Activated T-helper 1 cell treated with anti-CD3 and anti-CD28 coated beads, Interleukin-12 subunit alpha, Interleukin-12 subunit beta, Interleukin-2, Interleukin-4 antibody, amounts not matched to agents 30 ng/mL and 10 ng/mL and 1 ng/mL, durations not matched to agents 14 hours and 24 hours and 36 hours (primary cell): ENCODE measurements at places on chromosomes 5 and 9. TPM values are rescaled to one million over a fixed set of nuclear protein-coding genes. Genes with fewer than 3 reads are reported as not detected.

Gene PTGES
- total RNA-seq = 0.16 TPM in 1 of 2 replicates, not detected in the other

GRCh38 chr5:73387149-73387591, 61.4 kb downstream of the FOXD1 start:
- DNase-seq = no peak
- no peak overlapping the region for H3K27ac ChIP-seq
- H3K36me3 ChIP-seq = peaks cover 14% of the 10 kb centered on the region

GRCh38 chr5:7541898-7542297, 146.0 kb downstream of the ADCY2 start:
- no peak for DNase-seq
- H3K27me3 ChIP-seq = no peaks in the 10 kb centered on the region
- H3K27ac ChIP-seq = no peak overlapping the region
- no peak overlapping the region for H3K4me3 ChIP-seq
- no peaks in the 10 kb centered on the region for H3K36me3 ChIP-seq
- no peaks in the 10 kb centered on the region for H3K4me1 ChIP-seq

Gene GABRA1
- total RNA-seq = not detected in 2 replicates

GRCh38 chr5:34501016-34501415, 155.1 kb upstream of the RAI14 start:
- H3K27ac ChIP-seq = no peak overlapping the region
- peaks cover 14% of the 10 kb centered on the region for H3K4me1 ChIP-seq
- H3K27me3 ChIP-seq = peaks cover 5% of the 10 kb centered on the region
- no peak for DNase-seq
- H3K4me3 ChIP-seq = no peak overlapping the region

GRCh38 chr5:177023303-177023664, 788 bp downstream of the ZNF346 start:
- H3K4me1 ChIP-seq = peaks cover 37% of the 10 kb centered on the region
- H3K27ac ChIP-seq = peak overlapping the region; percentile 94
- peak; percentile 1 for DNase-seq
- H3K4me3 ChIP-seq = peak overlapping the region; percentile 98
- H3K27me3 ChIP-seq = no peaks in the 10 kb centered on the region

Gene HAUS6
- total RNA-seq = 31.8 and 31.9 TPM in 2 replicates

- DNase-seq = no peak
- H3K27ac ChIP-seq = no peak overlapping the region
- H3K4me3 ChIP-seq = no peak overlapping the region
- H3K27me3 ChIP-seq = peaks cover 2% of the 10 kb centered on the region
- no peaks in the 10 kb centered on the region for H3K36me3 ChIP-seq
These were observed 13.1 kb downstream of the PAPPA start for GRCh38 chr9:116166713-116167112.

DNA sequence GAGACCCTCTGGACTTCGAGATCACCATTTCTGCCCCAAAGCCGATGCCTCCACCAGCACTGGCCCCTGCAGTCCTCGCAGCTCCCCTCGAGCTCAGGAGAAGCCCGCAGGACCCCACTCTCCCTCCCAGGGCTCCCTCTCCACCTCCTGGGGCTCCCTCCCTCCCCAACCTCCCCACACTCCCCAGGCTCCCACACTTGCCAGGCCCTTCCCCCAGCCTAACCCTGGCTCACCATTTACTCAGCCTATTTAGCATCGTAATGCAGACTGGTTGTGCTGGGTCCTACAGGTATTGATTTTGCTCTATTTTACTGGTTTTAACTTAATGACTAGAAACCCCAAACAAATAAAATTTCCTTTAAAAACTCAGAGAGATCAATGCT, 23.7 kb upstream of the TMEM250 start:
- DNase-seq = no peak
- no peaks in the 10 kb centered on the region for H3K36me3 ChIP-seq
- no peaks in the 10 kb centered on the region for H3K4me1 ChIP-seq

DNA sequence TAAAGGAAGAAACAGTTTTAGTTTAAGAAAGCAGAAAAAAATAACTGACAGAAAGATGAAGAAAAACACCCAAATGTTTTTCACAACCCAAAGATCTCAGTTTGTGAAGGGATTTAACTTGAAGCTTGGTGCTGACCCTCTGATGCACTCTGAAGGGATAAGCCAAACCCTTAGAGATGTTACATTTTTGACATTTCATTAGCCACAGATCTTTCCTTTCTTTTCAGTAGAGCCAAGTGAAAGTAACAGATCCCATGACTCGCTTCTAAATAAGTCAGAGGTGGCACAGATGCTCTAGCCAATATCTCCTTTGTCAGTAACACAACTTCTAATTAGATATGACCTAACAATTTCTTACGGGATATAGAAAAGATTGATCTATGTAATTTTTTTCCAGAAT, 394.5 kb upstream of the EDIL3 start:
- H3K4me3 ChIP-seq = no peak overlapping the region
- DNase-seq = no peak
- H3K4me1 ChIP-seq = no peaks in the 10 kb centered on the region
- H3K36me3 ChIP-seq = no peaks in the 10 kb centered on the region

Gene TRIM7
- 1.5 and 1.8 TPM in 2 replicates for total RNA-seq

DNA sequence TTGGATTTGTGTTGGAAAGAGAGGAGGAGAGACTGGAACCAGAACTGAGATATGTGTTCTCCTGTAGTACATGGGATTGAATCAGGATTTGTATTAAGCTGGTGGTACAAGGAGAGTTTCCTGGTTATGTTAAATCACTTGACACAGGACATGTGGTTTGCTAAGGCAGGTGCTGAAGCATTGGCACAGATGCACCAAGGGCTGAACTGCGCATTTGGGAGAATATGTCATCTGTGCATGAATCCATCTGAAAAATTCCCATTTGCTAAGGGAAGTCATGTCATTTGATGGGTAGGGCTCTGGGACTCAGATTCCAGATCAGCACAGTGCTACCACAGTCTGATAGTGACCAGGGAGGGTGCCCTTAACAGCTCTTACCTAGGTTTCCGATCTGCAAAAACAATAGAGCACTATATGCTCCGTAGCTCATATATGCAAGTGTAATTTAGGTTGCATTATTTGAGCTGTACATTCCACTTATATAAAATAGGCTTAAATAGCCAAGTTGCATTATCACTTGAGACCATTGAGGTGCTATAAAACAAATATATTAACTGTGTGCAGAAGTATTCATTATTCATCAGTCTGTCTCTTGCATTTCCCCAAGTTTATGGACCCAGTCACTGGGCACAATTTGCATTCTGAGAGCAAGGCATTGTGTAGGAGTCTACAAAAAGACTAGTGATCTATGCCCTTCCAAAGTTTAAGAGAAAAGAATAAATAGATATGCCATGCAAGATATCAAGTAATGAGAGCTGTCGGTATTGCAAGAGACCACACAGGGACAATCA, 55.2 kb downstream of the ADAMTS16 start:
- H3K4me3 ChIP-seq = no peak overlapping the region
- no peak overlapping the region for H3K27ac ChIP-seq
- no peaks in the 10 kb centered on the region for H3K36me3 ChIP-seq
- H3K4me1 ChIP-seq = no peaks in the 10 kb centered on the region
- H3K27me3 ChIP-seq = no peaks in the 10 kb centered on the region
- DNase-seq = no peak

Gene PTGDS
- 0.36 TPM in 1 of 2 replicates, not detected in the other for total RNA-seq

DNA sequence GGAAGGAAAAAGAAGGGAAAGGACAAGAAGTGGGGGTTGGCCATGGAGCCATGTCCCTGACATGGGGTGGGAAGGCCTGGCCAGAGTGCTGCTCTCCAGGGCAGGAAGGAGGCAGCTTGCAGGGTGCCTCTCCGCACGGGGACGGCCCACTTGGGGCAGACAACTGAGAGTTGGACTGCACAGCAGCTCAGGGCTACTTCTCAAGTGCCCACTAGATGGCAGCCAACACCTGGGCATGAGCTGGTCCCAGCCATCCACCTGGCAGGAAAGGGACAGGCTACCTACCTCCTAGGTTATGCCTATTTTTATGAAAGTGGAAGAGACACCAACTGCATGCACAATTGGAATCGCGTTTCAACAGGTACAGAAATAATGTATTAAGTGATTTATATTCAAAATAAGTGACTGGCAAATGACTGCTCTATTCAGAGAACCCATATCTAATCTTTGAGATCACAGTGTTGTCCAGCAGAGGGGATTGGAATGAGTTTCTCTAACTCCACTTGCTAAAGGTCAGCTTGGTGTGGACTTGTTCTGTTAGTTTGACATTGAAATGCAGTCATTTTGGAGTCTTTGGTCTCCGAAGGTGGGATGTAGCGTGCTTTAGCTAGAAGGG, 113.4 kb downstream of the SYK start:
- no peak overlapping the region for H3K27ac ChIP-seq
- peak; percentile 59 for DNase-seq
- H3K4me3 ChIP-seq = no peak overlapping the region
- peaks cover 10% of the 10 kb centered on the region for H3K4me1 ChIP-seq
- no peaks in the 10 kb centered on the region for H3K36me3 ChIP-seq

DNA sequence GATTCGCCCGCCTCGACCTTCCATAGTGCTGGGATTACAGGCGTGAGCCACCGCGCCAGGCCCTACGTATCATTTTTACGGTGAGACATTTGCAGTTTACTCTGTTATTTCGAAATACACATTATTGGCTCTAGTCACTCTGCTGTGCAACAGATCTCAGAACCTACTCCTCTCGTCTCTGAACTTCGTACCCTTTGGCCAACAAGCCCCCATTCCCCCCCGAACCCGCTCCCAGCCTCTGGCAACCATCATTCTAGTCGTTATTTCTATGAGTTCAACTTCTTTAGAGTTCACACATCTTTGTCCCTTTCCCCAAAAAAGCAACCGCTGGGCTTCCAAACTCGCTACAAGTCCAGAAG, 735 bp downstream of the PTGR1 start:
- DNase-seq = no peak
- H3K36me3 ChIP-seq = no peaks in the 10 kb centered on the region
- H3K4me3 ChIP-seq = peak overlapping the region; percentile 83
- H3K27me3 ChIP-seq = peaks cover 34% of the 10 kb centered on the region

DNA sequence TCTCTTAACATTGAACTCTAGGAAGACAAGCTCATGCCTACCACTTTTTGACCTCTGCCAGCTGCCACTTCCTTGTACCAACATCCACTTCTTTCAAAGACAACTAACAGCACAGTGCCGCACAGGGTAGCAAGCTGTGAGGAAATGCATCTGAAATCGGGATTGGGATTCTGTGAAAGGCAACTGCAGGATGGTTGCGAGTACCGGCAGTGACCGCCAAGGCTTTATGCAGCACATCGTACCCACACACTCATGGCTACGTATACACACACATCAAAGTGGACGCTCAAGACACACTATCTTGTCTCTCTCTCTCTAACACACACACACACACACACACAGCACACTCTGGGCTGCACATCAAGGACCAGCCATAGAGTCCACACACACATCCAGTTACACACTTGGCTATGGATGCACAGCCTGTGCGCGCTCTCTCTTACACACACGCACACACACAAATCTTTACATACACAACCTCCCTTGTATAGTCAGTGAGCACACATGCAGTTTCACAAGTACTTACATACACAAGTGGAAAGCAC, 964 bp downstream of the HTR4 start:
- no peaks in the 10 kb centered on the region for H3K36me3 ChIP-seq
- H3K4me3 ChIP-seq = no peak overlapping the region
- H3K4me1 ChIP-seq = no peaks in the 10 kb centered on the region

GRCh38 chr9:94911211-94911610, 184.7 kb downstream of the AOPEP start:
- no peak for DNase-seq
- H3K4me3 ChIP-seq = no peak overlapping the region
- no peak overlapping the region for H3K27ac ChIP-seq
- H3K27me3 ChIP-seq = no peaks in the 10 kb centered on the region

Gene GAS1
- total RNA-seq = 0.12 and 0.23 TPM in 2 replicates

GRCh38 chr9:22002038-22002437, 7.1 kb downstream of the CDKN2B start:
- H3K27ac ChIP-seq = no peak overlapping the region
- no peak overlapping the region for H3K4me3 ChIP-seq
- H3K27me3 ChIP-seq = peaks cover 76% of the 10 kb centered on the region
- no peak for DNase-seq
- H3K36me3 ChIP-seq = peaks cover 18% of the 10 kb centered on the region

DNA sequence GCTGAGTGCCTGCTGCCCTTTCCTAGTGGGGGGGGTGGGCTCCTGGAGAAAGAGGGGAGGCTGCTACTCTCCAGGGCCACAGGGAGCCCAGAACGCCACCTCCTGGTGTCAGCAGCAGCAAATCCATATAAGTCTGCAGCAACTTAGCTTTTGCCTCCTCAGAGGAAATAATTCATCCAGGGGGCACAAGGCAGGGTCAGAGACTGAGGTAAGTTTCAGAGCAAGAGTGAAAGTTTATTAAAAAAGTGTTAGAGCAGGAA, 4.0 kb upstream of the CLPTM1L start:
- no peak overlapping the region for H3K4me3 ChIP-seq
- H3K27me3 ChIP-seq = peaks cover 9% of the 10 kb centered on the region
- H3K4me1 ChIP-seq = peaks cover 10% of the 10 kb centered on the region
- no peak for DNase-seq
- H3K27ac ChIP-seq = no peak overlapping the region
- H3K36me3 ChIP-seq = peaks cover 6% of the 10 kb centered on the region

Gene LVRN
- not detected in 2 replicates for total RNA-seq

- peak overlapping the region; percentile 86 for H3K27ac ChIP-seq
- H3K4me1 ChIP-seq = peaks cover 52% of the 10 kb centered on the region
- no peak for DNase-seq
- no peaks in the 10 kb centered on the region for H3K27me3 ChIP-seq
These were observed 4.6 kb downstream of the ZNF367 start for GRCh38 chr9:96413302-96414221.
